ENCODE measurements at places on chromosomes 1 and 21. TPM values are rescaled to one million over a fixed set of nuclear protein-coding genes. Genes with fewer than 3 reads are reported as not detected.

SPATA1 gene
- total RNA-seq = not detected

DNA sequence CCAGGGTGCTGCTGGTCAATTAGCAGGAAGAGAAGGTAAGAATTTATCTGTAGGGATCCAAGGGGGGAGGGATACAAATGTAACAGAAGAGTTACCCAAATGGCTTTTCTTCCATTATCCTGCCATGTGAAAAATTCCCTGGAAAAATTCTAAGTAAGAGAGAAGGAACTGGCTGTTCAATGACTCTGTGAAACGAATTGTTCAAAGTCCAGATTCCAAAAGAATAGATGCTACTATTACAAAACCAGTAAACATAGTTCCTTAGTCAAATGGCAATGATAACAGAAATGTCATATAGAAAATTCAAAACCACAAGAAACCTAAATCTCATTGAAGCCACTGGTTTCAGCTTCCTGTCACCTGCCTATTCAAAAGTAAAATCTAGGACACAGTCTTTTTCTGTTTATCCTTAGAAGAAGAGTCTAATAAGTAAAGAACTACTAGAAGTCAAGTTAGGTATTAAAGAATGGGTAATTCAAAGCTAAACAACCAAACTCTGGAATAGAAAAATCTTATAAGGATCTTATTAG lies 102.6 kb downstream of the ZNF644 start:
- no peak overlapping the region for H3K4me3 ChIP-seq
- DNase-seq = no peak
- peaks cover 56% of the 10 kb centered on the region for H3K4me1 ChIP-seq
- no peaks in the 10 kb centered on the region for H3K27me3 ChIP-seq

ROR1 gene
- 2.5 TPM for total RNA-seq

- DNase-seq = no peak
- H3K27ac ChIP-seq = no peak overlapping the region
- H3K4me1 ChIP-seq = no peaks in the 10 kb centered on the region
These were observed 29.1 kb downstream of the CHML start for GRCh38 chr1:241611063-241611462.

- DNase-seq = no peak
- H3K4me3 ChIP-seq = no peak overlapping the region
- no peaks in the 10 kb centered on the region for H3K4me1 ChIP-seq
- H3K27me3 ChIP-seq = no peaks in the 10 kb centered on the region
- no peak overlapping the region for H3K27ac ChIP-seq
- H3K36me3 ChIP-seq = no peaks in the 10 kb centered on the region
These were observed 86.8 kb downstream of the LRRC8C start for GRCh38 chr1:89719502-89720306.
